ENCODE measurements at places on chromosomes 2 and 18.

- no peak for DNase-seq
Measured at GRCh38 chr2:38716185-38716584, 35.0 kb downstream of the SRSF7 start.

DNA sequence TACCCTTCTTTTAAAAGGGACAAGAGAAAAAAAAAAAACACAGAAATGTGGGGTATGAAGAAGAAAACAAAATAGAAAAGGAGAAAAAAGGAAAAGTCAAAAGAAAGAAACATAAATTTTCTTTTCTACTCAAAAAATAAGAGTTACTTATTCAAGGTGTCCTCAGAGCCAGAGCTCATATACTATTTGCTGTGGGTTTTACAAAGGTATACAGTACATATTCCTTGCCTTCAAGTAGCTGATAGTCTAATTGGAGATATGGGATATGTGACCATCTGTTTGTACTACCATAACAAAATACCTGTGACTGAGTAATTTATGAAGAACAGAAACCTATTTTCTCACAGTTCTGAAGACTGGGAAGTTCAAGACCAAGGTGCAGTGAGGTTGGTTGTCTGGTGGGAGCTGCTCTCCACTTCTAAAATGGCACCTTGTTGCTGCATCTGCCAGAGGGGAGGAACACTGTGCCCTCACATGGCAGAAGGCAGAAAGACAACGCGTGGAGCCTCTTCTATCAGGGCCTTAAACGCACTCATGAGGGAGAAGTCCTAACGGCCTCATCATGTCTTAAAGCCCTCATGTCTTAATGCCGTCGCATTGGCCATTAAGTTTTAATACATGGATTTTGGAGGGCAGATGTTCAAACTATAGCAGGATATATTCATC, 33.9 kb downstream of the NBAS start:
- DNase-seq, result no peak

DNA sequence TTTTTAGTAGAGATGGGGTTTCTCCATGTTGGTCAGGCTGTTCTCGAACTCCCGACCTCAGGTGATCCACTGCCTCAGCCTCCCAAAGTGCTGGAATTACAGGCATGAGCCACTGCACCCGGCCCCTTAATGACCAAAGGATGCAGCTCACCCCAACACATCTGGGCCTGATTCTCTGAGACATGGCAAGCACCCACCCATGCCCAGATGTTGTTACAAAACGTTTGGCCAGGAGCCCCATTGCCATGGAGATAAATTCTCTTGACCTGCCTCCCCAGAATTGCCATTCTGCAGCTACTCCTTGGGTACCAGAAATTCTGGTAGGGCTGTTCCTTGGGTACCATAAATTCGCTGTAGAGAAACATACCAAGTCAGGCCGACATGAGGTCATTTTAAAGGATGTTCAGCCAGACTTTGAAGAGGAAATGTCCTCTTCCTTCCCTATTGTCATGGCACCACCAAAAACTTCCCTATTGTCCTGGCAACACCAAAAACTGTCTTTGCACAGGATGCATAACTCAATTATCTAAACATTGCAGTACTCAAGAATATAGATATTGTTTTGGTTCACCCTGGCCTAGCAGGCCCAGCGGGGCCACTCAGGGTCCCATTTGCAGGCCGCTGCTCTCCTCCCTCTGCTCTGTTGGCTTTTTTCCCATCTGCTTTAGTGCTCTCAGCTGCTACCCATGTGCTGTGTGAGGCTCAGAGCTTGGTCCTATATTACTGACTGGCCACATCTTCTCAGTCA, 160.9 kb upstream of the TTC39C start:
- DNase-seq, result no peak

DNA sequence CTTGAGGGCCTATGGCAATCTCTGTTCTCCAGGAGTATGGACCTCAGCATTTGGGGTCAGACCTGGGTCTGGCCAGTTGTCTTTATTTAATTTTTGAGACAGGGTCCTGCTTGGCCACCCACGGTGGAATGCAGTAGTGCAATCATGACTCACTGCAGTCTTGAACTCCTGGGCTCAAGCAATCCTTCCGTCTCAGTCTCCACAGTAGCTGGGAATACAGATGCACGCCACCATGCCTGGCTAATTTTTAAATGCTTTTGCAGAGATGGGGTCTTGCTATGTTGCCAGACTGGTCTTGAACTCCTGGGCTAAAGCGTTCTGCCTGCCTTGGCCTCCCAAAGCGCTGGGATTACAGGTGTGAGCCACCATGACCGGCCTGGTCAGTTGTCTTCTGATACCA, 46.4 kb upstream of the INHBB start:
- no peak for DNase-seq

- no peak for DNase-seq
Measured at GRCh38 chr2:62566847-62567246, 60.9 kb upstream of the TMEM17 start.

- DNase-seq, result no peak
Measured at GRCh38 chr18:74773171-74773624, 175.5 kb downstream of the ZNF407 start.

- DNase-seq, result no peak
Measured at GRCh38 chr2:208386541-208386940, 20.1 kb upstream of the PTH2R start.

DNA sequence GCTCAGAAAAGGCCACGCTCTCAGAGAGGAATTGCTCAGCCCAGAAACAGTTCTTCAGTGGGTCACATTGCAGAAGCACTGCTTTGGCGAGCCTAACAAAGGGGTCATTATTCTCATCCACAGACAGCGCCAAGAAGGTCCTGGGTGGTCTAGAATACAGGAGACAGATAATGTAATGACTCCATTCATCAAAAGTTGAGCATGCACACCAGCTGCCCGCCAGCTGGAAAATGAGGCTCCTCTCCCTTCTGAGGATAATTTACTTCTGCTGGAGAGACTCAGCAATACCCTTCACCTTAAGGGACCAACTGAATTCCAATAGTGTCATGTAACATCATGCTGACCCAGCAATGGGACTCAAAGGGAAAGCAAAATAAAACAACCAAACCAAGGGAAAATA, 79.9 kb downstream of the TRIB2 start:
- no peak for DNase-seq

DNA sequence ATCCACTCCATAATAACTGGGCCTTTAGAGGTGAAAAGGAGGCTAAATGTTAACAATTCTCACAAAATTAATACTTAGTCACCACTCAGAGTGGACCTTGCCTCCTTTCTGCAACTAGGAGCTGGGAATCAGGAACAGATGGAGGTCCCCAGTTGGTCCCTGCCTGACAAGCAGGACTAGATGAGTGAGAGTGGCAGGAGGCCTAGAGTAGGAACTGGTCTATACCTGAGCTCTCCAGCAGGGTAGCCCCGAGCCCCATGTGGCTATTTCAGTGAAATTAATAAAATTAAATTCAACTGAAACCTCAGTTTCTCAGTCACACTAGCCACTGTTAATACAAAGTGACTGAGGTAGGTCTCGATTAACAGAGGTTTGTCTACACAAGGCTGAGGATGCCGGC, 150.5 kb downstream of the MYO5B start:
- no peak for DNase-seq

- no peak for DNase-seq
Measured at GRCh38 chr2:144102386-144102785, 417.5 kb downstream of the ZEB2 start.

DNA sequence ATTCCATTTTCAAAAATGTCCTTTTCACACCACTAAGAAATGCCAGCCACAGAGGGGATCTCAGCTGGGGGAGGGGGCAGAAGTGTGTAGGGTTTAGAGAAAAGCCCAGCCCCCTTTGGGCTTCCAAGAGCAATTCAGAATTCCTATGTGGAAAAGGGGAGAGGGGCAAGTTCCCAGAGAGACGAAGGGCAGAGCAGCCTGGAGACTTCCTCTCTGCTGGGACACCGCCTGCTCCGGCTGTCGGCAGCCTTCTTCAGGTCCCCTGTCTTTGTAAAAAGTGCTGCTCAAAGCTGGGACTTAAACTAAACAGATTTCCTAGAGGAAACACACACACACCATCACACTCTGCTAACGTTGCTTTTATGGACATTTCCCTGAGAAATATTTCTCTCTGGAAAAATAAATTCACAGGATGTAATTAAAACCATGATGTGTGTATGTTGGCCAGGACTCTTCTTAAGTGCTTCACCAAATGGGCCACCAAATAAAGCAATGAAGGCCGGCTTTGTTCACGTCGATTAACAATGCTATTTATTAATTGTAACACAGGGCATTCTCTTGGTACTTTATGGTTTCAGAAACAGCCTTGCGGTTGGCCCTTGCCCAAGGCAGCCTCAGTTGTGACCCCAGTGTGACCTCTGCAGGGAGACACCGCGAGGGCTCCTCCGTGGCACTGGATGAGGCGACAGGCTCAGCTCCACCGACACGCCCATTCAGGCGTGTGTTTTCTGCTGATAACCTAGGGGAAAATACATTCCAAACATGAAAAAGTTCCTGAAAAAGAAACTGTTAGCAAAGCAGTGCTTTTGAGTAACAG, 5.6 kb upstream of the ASB1 start:
- DNase-seq, result no peak

- DNase-seq, result no peak
Measured at GRCh38 chr2:37645362-37645761, 26.1 kb downstream of the CDC42EP3 start.

DNA sequence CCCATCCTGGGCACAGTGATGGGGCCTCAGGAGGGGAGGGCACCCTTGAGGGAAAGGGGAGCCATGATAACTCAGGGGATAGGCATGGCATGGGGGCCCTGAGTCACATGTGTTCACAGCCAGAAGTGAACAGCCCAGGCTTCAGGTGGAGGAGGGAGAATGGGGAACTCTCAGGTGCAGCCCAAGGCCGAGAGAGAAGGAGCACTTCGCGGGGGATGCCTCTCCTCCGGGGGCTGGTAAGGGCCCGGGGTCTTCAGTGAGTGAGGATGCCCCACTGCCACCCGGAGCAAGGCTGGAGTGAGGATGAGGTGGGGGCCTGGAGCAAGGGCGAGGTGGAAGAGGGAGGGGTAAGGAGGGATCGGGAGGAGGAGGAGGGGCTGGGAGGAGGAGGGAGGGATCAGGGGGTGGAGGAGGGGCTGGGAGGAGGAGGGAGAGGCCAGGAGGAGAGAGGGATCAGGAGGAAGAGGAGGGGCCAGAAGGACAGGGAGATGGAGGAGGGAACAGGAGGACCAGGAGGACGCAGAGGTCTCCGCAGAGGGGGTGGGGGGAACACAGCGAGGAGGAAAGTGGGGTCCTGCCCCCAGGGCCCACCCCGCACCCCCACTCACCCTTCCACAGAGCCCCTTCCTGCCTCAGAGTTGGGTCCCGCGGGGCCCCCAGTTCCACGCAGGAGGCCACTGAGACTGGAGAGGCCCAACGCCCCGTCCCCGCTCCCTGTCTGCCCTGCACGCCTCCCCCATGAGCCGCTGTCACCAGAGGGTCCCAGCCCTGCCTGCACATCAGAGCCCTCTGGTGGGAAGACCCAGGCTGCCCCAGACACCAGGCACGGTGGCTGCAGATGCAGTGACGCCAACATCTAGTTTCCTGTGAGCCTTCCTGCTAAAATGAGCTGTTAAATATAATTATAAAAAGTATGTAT, 42.8 kb downstream of the RAMP1 start:
- no peak for DNase-seq

DNA sequence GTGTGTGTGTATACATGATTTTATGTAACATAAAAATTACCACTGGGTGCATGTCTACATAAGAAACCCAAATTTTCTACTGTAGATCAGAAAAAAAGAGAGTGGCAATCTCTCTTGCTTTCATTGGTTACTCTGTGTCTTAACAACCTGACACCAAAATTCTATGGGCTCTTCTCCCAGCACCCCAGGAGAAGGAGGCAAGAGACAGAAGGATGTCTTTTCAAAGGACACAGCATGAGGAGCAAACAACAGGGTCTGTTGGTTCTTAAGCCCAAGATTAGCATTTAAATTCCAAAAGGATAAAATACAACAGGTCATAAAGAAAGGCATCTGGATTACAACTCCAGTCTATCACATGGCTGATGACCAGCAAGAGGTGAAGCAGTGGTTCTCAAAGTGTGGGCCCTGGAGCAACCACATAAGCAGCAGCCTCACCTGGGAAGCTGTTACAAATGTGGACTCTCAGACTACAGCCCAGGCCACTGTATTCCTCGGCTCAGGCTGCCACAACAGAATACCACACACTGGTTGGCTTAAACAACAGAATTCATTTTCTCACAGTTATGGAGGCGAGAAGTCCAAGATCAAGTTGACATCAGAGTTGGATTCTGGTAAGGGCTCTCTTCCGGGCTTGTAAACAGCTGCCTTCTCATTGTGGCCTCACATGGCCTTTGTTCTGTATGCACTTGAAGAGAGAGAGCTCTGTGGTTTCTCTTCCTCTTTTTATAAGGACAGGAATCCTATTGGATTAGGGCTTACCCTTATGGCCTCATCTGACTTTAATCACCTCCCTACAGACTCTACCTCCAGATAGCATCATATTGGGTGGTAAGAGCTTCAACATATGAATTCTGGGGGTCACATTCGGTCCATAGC, 79.8 kb upstream of the RNF152 start:
- no peak for DNase-seq

DNA sequence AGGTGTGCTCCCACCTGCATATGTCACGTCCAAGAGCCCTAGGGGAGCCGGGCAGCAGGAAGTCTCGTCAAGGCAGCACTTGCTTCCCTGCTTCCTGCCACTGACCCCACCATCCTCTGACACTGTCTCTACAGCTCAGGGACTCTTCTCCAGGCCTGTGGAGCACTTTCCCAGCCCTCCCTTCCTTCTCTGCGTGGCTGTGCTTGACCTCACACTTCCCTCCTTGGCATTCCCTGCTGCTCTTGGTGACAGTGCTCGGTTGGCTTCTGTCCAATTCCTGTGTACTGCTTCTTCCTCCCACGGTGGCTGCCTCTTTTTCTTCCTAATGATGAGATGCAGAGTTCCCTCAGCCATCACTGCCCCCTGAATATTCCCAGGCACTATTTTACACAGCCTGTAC, 2.8 kb downstream of the CIDEA start:
- no peak for DNase-seq

GRCh38 chr2:218072002-218072401, 2.9 kb downstream of the RUFY4 start:
- DNase-seq, result no peak

GRCh38 chr18:63741769-63742168, 33.4 kb upstream of the SERPINB7 start:
- no peak for DNase-seq

DNA sequence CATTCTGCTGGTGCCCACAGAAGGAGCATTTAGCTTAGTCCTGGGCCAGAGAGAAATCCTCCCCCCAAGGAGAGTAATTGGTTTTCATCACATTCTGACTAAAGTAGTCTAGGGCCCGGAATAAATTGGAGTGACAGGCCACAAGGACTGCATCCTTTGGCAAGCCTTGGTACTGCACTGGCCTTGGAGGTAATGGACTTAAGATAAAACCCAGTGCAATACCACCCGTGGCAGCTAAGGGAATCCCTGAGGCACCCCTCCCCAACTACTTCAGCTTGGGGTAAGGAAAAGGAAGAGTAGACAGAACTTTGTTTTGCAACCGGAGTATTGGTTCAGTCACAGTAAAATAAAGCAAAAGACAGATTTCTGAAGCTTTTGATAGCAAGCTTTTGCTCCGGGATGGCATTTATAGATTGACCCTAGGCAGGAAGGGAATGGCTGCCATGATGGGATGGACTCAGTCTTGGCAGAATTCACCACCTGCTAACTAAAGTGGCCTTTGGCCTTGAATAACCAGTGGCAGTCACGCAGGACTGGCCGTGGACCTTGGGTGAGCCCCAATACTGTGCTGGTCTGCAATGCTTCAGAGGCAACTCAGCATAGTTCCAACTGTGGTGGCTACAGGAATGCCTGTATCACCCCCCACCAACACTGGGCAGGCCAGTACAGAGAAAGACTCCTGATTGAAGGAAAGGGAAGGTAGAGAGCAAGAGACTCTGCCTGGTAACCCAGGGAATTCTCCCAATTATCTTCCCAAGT, 14.1 kb downstream of the ORC4 start:
- no peak for DNase-seq

- DNase-seq, result no peak
Measured at GRCh38 chr2:218557941-218558340, 10.2 kb downstream of the USP37 start.

Data from Caki2 (cell line).